HL-60 (cell line): ENCODE measurements at places on chromosomes 11 and 22.

DNA sequence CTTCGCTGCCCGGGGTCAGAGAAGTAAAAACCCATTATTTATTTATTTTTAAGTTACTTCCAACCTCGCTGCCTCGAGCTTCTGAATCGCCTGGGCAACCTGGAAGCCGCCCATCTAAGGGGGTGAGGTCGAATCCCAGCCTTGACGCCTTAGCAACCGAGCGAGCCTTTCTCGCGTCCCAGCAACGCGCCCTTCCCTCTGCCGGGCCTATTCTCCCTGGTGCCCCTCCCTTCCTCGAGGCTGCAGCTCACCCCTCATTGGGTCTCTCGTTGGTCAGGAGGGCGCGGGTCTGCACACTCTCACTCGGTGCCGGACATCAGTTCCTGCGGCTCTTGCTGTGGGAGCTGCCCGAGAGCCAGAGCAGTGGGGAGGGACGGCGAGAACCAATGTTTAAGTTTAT, at the start of gene CCDC81:
Gene CCDC81 (plus strand): TSS at position 302 of the 400 bp plus-strand sequence. CDS start 277 bp downstream, outside the sequence.
- no peak for DNase-seq

DNA sequence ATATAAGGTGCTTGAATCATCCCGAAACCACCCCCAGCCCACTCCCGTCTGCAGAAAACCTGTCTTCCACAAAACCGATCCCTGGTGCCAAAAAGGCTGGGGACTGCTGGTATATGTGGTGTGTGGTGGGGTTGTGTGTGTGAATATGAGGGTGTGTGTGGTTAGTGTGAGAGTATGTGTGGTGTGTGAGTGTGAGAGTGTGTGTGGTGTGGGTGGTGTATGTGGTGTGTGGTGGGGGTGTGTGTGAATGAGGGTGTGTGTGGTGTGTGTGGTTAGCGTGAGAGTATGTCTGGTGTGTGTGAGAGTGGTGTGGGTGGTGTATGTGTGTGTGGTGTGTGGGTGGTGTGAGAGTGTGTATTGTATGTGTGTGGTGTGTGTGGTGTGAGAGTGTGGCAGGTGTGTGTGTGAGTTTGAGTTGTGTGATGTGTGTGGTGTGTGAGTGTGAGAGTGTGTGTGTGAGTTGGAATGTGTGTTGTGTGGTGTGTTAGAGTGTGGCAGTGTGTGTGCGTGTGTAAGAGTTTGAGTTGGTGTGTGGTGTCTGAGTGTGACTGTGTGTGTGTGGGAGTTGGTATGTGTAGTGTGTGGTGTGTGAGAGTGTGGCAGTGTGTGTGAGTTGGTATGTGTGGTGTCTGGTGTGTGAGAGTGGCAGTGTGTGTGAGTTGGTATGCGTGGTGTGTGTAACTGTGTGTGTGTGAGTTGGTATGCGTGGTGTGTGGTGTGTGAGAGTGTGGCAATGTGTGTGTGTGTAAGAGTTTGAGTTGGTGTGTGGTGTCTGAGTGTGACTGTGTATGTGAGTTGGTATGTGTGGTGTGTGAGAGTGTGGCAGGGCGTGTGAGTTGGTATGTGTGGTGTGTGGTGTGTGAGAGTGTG, 6.5 kb downstream of the UPK3A start:
- no peak for DNase-seq

DNA sequence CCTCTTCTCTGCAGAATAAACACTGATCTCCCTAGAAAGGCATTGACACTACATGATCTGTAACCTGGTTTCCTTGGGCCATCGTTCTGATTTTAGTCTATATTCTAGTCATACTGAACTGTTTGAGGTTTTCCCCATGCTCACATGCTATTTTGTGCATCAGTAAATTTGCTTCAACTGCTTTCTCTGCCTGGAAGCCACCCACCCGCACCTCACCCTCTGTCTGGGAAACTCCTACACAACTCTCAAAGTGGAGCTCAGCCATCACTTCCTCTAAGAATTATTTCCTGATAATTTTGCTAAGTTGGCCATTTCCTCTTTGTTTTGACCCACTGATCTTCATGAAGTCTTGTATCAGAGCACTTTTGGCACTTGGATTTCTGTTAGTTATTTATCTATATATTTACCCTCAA, 36.1 kb downstream of the MMP20 start:
- peak; percentile 65 for DNase-seq

DNA sequence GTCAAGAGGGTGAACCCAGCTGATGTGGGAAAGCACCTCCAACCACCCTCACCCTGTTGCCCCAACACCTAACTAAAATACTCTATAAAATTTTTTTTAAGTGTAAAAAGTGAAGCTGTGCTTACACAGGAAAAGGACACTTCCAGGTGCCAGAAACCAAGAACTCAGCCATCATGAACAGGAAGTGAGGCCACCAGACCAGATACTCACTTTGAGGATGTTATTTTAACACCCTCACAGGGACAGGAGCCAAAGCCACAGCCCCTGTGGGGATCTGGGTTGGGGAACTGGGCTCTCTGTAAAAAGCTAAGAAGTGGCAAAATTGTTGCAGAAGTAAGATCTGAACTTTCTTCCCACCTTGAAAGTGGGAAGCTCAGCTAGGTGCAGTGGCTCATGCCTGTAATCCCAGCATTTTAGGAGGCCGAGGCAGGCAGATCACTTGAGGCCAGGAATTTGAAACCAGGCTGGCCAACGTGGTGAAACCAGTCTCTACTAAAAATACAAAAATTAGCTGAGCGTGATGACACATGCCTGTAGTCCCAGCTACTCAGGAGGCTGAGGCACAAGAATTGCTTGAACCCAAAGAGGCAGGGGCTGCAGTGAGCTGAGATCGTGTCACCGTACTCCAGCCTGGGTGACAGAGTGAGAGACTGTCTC, 3.8 kb downstream of the RSPH14 start:
- peak; percentile 88 for DNase-seq

- DNase-seq: no peak
Observed at GRCh38 chr11:2306452-2306823, 4.6 kb downstream of the TSPAN32 start.

- DNase-seq: peak; percentile 56
Observed at GRCh38 chr11:4102711-4103110, 8.1 kb downstream of the RRM1 start.

DNA sequence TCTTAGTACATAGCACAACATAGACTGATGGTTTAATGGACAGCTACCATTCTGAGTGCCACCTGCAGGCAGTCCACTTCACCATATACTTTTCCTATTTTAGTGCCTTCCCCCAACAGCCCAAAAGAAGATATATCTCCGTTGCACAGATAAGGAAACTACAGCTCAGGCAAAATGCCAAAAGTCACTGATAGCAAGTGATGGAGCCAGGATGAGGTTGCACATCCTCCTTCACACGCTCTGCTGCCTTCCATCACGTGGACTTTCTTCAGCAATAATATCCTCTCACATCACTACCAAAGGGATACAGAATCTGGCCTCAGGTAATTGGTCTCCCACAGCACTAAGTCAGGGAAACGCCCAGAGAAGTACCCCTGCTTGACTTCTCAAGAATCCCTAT, 7.5 kb downstream of the TCF20 start:
- DNase-seq: no peak

DNA sequence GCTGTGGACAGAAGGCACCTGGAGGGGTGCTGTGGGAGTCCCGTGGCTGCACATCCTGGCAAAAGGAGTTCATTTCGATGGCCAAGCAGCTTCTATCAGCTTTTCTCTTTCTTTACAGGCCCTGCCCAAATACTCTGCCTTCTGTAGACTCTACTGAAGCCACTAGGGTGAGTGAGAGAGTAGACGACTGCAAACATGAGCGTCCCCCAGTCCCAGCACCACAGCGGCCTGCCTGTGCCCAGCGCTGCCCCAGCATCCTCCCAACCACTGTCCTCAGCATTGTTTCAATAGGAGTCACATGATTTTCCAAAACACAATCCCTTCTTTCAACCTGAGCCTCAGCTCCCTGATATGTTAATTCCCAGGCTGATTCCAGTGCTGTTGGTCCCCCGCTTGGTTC, 110.0 kb downstream of the KIRREL3 start:
- no peak for DNase-seq

GRCh38 chr11:2137202-2138067, 1.8 kb downstream of the IGF2 start:
- DNase-seq: no peak

GRCh38 chr22:47841156-47841555, 1078.7 kb downstream of the TBC1D22A start:
- no peak for DNase-seq

- no peak for DNase-seq
Observed at GRCh38 chr22:40213478-40213877, 35.8 kb downstream of the TNRC6B start.

GRCh38 chr11:30936491-30936890, 350.3 kb upstream of the MPPED2 start:
- DNase-seq: no peak

DNA sequence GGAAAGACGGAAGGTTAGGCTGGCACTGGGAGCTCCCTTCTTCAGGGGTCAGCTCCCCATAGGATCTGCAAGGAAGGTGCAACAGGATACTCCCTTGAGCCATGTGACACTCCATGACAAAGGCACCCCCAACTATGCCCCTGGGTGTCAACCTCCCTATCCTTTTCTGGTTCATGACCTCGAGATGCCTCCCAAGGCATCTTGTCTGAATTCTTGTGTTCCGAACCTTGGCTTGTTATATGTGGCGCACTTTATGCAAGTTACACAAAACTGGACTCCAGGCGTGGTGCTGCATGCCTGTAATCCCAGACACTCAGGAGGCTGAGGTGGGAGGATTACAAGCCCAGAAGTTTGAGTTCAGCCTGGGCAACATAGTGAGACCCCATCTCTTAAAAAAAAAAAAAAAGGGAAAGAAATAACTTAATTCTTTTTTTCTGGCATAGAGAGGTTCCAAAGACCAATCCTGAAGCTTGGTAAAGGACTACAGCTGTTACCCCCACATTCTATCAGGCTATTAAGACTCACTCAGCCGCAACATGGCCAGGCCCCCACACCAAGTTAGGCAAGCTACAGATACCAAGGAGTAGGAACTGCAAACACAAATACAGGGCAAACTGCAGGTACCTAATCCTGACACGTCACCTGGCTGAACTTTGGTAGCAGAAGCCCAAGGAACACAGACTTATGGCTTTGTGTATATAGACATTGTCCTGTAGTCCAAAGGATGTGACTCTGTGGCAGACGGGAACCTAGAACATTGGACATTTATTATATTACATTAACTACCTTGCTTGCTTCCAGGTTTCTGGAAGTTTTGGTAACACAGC, 1.4 kb downstream of the C11orf24 start:
- no peak for DNase-seq

DNA sequence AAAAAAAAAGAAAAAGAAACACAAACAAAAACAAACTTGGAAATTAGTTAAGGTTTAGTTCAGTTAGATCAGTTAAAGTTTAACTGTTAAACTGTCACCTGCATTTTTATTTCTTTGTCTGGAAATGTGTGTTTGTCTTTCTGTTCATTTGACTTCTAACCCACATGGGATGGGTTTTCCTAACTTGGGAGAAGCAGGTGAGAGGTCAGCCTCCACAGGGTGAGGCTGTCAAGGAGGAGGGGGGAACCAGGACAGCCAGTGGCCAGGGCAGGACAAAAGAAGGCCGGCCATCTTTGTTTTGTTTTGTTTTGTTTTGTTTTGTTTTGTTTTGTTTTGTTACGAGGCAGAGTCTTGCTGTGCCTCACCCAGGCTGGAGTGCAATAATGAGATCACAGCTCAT, 13.4 kb upstream of the GCAT start:
- no peak for DNase-seq

- DNase-seq: no peak
Observed at GRCh38 chr11:32034680-32035079, 56.2 kb upstream of the RCN1 start.

- no peak for DNase-seq
Observed at GRCh38 chr11:20626279-20626678, 26.9 kb downstream of the SLC6A5 start.

DNA sequence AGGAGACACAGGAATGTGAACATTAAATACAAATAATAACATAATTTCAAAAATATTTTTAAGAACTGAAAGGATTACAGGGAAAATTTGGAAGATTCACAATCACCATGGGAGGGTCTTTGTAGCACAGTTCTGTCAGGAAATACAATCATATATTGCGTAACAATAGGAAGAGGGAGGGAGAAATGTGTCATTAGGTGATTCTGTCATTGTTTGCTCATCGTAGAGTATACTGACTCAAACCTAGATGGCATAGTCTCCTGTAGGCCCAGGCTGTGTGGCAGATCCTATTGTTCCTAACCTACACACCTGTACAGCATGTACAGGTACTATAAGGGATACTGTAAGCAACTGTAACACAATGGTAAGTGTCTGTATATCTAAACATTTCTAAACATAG, 330.4 kb downstream of the BRD1 start:
- DNase-seq: no peak

GRCh38 chr11:10478066-10478465, 23.0 kb downstream of the AMPD3 start:
- DNase-seq: no peak

GRCh38 chr11:103550811-103551210, 441.6 kb downstream of the DYNC2H1 start:
- DNase-seq: no peak

- no peak for DNase-seq
Observed at GRCh38 chr11:59426361-59427067, at the start of gene OR5A2. TSS of gene OR5A2 (minus strand) at chr11:59426413. CDS start at chr11:59422953, 3,460 bp downstream.

DNA sequence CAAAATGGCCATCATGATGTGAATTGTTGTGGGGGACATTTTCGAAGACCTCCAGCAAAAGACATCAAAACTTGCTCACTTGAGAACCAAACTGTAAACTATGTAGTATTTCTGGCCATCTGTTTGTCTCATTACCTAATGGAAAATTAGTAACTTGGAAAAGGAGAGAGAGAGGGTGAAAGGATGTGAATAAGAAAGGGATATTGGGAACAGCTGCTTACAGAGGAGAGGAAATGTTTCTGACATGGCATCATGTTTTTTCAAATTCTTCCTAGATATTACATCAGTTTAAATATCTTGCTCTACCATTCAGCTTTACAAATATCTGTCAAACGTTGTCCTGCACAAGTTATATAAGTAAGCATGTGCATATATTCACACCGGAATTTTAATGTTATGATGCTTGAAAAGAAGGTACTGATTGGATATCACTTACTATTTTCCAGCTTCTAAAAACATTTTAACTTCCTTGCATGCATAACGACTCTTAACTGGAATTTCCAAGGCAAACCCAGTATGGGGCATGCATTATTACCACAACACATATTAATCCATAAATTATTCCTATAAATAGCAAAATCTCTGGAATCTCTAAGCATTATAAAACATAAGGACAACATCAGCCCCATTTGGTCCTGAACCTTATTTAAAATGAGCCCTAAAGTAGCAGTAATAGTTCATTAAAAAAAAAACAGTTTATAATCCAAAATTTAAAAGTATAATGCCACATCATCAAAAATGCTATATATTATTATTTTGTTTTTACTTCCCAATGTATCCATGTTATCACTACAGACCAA, 20.0 kb downstream of the GUCY1A2 start:
- DNase-seq: no peak

- no peak for DNase-seq
Observed at GRCh38 chr11:122808478-122808869, 29.8 kb upstream of the CRTAM start.

- DNase-seq: peak; percentile 95
Observed at GRCh38 chr11:44568658-44569473, 3.4 kb downstream of the CD82 start.

GRCh38 chr11:33941637-33942160, 49.8 kb upstream of the LMO2 start:
- peak; percentile 29 for DNase-seq

- DNase-seq: no peak
Observed at GRCh38 chr11:134882141-134882540, 470.1 kb upstream of the B3GAT1 start.
